ENCODE measurements at places on chromosomes 3 and 15. TPM values are rescaled to one million over a fixed set of nuclear protein-coding genes. Genes with fewer than 3 reads are reported as not detected.

DNA sequence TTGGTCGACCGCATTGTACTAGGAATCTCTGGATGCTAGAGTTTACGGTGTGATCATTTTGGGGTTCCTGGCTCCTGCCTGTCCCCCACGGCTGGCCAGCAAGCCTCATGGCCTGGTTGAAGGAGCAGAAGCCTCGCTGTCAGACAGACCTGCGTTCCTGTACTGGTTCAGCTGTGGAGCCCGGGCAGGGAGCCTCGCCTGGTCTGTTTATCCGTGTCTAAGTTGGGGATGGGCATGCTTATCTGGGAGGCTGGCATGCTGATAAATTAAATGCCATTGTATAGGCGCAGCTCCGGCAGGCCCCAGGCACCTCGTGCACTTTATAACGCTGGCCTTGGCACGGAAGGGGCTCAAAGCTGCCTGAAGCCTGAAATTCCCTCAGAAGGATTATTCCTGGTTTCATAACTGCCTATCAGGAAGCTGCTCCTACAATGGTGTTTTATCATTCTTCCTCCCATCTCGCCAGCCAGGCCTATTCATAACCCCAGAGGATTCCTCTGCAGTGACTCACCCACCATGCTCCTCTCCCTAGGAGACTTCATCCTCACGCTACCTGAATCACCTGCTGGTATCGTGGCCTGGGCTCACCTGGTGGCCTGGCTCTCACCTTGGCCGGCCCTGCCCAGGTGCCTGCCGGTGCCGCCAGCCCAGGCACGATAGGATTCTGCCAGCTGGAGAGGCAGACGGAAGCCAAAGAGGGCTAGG lies 110.9 kb downstream of the ASB7 start:
- H3K36me3 ChIP-seq = no peaks in the 10 kb centered on the region
- H3K4me3 ChIP-seq = no peak overlapping the region
- peak; percentile 57 for DNase-seq
- no peaks in the 10 kb centered on the region for H3K4me1 ChIP-seq
- no peaks in the 10 kb centered on the region for H3K27me3 ChIP-seq

DNA sequence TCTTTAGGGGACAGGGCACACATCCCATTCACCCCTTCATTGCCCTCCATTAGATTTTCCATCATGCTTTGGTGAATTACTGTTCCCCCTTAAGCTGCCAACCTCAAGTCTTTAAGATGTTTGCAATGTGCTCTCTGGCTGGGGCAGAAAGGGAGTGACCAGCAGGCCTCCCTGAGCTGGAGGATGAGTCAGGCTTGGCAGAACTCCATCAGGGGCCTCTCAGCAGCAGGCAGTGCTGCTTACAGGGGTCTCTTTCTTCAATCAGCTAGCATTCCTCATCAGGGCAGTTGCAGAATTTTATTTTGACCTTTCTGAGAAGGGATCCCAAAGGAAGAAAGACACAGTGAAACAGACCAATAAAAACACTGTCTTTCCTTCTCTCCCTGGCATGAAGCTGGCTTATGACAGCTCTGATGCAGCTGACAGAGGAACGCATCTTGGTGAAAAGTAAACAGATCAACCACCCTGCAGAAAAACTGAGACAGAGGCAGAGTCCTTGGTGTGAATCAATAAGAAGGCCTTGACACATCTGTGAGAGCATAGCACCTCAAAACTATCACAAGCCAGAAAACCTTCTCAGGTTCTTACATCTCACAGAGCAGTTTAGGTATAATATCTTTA lies 88.7 kb upstream of the MRPL3 start:
- no peak overlapping the region for H3K27ac ChIP-seq
- H3K4me3 ChIP-seq = no peak overlapping the region
- DNase-seq = no peak
- no peaks in the 10 kb centered on the region for H3K27me3 ChIP-seq
- H3K36me3 ChIP-seq = no peaks in the 10 kb centered on the region
- H3K4me1 ChIP-seq = no peaks in the 10 kb centered on the region

Gene POTEB3
- not detected for total RNA-seq

GRCh38 chr15:48638963-48639362 lies 6.5 kb downstream of the FBN1 start:
- H3K4me1 ChIP-seq = peaks cover 25% of the 10 kb centered on the region
- no peaks in the 10 kb centered on the region for H3K36me3 ChIP-seq
- peaks cover 1% of the 10 kb centered on the region for H3K27me3 ChIP-seq
- H3K4me3 ChIP-seq = no peak overlapping the region

DNA sequence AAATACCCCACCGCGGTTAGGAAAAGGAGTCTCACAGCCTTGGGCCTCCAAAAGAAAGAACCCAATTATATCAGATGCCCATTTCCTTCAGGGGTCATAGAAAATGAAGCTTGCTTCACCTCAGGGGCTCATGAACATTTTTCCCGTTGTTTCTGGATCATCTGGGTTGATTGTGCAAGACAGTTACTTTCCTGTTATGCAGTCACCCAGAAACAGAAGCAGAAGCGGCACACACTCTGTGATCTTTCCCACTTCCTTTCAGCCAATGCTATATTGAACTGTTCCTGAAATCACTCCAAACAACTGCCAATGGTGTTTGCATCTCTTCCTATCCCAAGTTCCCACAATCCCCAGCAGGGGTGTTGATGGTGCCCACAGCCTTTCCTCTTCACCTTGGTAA lies 295.6 kb upstream of the RASGRP1 start:
- no peak overlapping the region for H3K27ac ChIP-seq
- no peaks in the 10 kb centered on the region for H3K4me1 ChIP-seq
- H3K4me3 ChIP-seq = no peak overlapping the region
- H3K36me3 ChIP-seq = no peaks in the 10 kb centered on the region

GRCh38 chr3:128217702-128218547 lies 64.6 kb downstream of the EEFSEC start:
- H3K36me3 ChIP-seq = no peaks in the 10 kb centered on the region
- no peak overlapping the region for H3K4me3 ChIP-seq
- DNase-seq = no peak
- H3K27me3 ChIP-seq = no peaks in the 10 kb centered on the region

- no peak overlapping the region for H3K4me3 ChIP-seq
- H3K4me1 ChIP-seq = no peaks in the 10 kb centered on the region
Observed at GRCh38 chr3:38371541-38372213, 25.1 kb downstream of the XYLB start.

Gene C2CD4B
- not detected for total RNA-seq

GRCh38 chr3:4850211-4850927 lies 128.9 kb upstream of the BHLHE40 start:
- DNase-seq = no peak
- peaks cover 37% of the 10 kb centered on the region for H3K4me1 ChIP-seq
- H3K4me3 ChIP-seq = no peak overlapping the region
- H3K27ac ChIP-seq = peak overlapping the region; percentile 49
- no peaks in the 10 kb centered on the region for H3K27me3 ChIP-seq
